ENCODE measurements at places on chromosomes 2 and 18.

GRCh38 chr18:26993568-26993967 is 128.1 kb upstream of the AQP4 start:
- no peak for DNase-seq

GRCh38 chr2:14872779-14873325 is 240.3 kb downstream of the LRATD1 start:
- no peak for DNase-seq

DNA sequence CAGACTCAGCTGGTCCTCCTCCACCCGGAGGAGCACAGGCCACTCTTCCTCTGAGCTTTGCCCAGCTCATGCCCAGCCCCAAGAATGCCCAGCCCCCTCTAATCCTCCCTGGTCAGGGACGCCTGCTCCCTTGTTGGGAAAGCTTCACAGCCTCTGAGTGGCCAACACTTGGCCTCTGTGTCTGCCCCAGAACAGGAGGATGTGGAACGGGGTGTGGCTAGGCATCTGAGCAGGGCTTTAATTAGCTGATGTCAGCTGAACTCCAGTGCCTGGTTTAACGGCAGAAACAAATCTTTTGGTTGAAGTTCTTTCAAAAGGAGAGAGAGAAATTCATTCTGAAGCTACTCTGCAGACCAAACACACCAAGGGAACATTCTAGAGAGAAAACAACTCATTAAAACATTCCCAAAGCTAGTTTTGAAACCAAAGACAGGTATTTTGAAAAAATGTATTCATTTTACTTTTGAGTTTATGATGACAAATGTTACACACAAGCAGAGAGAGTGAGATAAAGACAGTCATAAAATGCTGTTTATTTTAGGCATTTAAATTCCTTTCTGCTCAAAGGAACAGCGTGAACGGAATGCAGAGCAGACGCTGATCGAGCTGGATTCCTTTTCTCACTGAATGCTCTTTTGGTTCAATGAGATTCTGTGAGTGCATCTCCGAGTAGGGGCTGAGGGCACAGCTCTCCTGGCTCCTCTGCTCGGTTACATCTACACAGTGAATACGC is 63.8 kb downstream of the RTP5 start:
- DNase-seq: no peak

GRCh38 chr2:188767176-188767575 is 207.0 kb upstream of the COL3A1 start:
- no peak for DNase-seq

DNA sequence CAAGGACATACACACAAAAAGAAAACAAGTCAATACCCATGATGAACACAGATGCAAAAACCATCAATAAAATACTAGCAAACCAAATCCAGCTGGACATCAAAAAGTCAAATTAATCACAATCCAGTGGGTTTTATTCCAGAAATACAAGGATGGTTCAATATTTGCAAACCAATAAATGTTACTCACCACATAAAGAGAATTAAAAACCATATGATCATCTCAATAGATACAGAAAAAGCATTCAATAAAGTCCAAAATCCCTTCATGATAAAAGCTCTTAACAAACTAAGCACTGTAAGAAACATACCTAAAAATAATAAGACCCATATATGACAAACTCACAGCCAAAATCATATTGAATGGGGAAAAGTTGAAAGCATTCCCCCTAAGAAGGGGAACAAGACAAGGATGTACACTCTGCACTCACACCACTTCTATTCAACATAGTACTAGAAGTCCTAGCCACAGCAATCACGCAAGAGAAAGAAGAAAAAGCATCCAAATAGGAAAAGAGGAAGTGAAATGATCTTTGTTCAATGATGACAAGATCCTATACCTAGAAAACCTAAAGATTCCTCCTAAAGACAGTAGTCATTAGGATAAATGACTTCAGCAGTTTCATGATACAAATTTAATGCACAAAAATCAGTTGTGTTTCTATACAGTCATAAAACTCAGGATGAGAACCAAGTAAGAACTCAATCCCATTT is 62.6 kb downstream of the TRAPPC8 start:
- no peak for DNase-seq

- DNase-seq: no peak
Measured at GRCh38 chr2:77207331-77207730, 314.8 kb downstream of the LRRTM4 start.
